ENCODE measurements at places on chromosomes 11 and 22.

DNA sequence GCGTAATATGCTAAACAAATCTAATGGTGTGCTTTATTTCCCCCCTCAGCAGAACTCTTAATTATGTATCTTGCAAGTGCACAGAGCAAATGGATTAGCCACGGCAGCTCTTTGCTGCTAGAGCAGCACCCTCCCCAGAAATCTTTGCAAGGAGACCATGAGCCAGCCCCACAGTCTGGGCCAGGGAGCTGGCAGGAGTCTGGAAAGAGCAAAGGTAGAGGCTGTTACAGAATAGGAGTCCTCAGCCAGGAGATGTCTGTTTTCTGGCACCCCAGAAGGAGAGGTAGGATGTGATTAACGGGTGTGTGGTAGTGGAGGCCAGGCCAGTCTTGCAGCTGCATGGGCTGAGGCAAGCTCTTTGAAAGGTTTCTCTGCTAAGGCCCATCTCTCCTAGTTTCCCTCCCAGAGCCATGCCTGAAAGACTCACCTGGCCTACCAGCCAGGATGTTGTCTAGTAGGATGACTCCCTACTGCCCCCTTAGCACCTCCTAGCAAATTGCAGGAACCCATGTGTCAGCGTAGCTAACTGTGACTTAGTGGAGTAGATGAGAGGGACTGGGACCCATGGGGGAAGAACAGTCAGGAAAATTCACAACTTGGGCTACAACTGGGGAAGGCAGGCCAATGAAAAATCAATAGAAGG lies 557.2 kb downstream of the BUD13 start:
- no peak for DNase-seq

DNA sequence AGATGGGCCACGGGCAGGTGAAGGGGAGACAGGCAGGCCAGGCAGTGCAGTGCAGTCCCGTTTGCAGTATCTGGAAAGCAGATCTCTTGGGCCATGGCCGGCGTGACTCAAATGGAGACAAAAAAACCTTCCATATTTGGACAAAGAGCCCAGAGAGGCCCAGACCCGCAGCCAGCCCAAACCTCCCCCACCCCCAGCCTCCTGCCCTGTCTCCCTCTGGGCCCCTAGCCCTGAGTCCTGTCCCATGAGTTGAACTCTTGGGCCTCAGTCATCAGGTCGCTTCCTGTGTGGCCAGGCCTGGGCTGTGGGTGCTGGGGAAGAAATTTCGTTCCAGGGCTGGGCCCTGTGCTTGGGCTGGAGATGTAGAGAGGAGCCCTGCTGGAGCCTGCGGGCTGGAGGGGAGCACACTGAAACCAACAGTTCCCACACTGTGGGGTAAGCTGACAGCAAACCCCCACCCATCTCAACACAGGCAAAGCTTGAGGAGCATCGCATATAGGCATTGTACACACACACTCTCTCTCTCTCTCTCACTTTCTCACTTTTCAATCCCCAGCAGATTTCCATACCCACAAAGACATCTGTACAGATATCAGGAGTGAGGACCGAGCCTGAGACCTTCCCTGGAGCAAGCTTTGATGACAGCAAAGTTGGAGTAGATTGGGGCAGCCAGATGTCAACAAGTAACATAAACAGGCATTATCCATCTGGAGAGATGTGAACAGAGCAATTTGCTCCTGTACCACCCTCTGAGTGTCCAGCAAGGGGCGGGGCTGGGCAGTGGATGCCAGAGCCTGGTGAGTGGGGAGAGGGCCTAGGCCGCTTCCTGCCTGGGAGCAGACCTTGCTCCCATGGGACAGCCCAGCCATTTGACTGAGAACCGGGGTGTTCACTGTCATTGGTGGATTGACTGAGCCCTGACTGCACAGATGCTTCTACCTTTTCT lies 17.2 kb downstream of the ARHGEF17 start:
- DNase-seq: no peak

GRCh38 chr11:134339756-134340155 lies 8.0 kb downstream of the GLB1L2 start:
- no peak for DNase-seq

DNA sequence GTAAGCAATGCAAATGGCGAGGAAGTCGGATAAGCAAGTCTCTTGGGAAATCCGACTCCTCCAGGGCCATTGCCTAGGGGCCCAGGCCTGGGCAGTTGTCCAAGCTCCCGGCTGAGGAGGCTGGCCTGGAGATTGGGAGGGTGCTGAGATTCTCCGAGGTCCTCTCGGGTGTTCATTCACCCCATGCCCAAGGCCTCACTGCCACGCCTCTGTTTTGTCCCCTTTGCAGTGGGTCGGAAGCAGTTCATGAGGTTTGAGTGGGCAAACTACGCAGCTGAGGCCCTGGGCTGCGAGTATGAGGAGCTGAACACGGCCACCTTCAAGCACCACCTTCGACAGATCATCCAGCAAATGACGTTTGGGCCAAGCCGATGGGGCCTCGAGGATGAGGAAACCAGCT lies 81.3 kb downstream of the MYO18B start:
- DNase-seq: no peak

DNA sequence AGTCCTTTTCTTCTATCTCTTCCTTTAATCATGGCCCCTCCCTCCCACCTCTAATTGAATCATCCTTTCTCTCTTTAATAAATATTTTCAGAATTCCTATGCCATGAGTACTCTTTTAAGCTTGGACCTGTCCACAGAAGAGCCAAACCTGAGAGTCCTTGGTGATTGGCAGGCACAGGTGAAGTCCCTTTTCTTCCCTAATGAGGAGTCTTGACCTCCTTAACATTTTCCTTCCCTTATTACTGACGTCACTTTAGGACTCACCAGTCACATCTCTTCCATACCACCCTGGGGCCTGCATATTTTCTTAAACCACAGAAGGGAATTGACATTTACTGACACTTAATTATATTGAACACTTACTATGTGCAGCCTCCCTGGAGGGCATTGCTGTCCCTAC lies 41.0 kb upstream of the RASSF10 start:
- no peak for DNase-seq
